ENCODE measurements at places on chromosomes 5 and 9. TPM values are rescaled to one million over a fixed set of nuclear protein-coding genes. Genes with fewer than 3 reads are reported as not detected.

GRCh38 chr5:116605310-116606070, 30.9 kb upstream of the SEMA6A start:
- DNase-seq, result no peak

Gene SLC38A9
- 20.0 TPM for total RNA-seq

DNA sequence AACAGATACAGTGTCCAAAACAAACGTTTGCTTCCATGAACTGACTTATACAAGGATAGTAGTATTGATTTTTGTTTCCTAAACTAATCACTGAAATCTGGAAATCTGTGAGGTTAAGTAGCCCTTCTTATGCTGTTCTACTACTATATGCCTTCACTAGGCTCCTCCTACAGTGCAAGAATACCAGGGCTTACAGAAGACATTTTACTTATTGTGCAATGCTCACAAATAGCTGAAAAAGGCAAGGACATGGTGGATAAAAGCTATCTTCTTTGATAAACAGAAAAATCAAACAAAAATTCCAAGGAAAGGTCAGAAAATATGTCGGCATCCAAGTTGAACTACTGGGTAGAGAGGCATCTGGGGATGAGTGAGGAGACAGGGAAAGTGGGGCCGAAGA, 61.9 kb downstream of the OXCT1 start:
- DNase-seq, result no peak

DNA sequence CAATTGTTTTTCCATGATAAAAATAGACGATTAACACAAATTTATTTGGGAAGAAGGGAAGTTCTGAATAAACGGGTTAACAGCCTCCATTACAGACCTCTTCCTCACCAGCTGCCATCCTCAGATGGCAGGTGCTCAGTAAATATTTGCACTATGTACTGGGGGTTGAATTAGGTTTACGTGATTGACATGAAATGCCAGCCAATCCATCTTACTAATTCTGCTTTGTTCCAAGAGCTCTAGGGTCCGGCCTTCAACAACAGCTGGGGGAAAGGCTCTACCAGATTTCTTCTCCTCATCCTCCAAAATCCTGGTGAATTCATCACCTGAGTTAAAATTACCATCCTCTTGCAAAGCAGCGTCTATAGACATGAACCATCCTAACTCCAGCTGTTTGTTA, 104.6 kb downstream of the MTX3 start:
- DNase-seq, result no peak

DNA sequence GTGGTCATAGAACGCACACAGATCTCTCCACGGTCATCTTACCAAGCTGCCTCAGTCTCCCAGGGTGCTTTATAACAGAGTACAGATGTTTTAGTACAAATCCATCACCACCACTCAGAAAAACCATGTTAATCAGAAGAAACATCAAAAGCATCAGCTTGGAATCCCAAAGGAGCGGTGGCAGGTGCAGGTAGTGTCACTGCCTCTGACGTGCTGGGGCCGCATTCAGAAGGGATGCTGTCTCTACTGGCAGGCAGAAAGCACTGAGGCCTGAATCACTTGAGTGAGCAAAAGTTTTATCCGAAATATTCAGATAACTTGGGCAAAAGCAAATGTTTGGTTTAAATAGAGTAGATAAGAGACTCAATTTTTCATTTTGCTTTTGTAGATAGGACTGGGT, 448.4 kb upstream of the ZNF608 start:
- no peak for DNase-seq

- no peak for DNase-seq
Observed at GRCh38 chr9:121309833-121310425, 42.0 kb downstream of the GSN start.

Gene RAB3C
- 8.7 TPM for total RNA-seq

Gene RAD1
- 5.3 TPM for total RNA-seq

- no peak for DNase-seq
Observed at GRCh38 chr9:72839085-72839484, 113.8 kb downstream of the ALDH1A1 start.

Gene GPR21
- total RNA-seq, result not detected

GRCh38 chr9:82722051-82722450, 340.9 kb downstream of the RASEF start:
- no peak for DNase-seq

DNA sequence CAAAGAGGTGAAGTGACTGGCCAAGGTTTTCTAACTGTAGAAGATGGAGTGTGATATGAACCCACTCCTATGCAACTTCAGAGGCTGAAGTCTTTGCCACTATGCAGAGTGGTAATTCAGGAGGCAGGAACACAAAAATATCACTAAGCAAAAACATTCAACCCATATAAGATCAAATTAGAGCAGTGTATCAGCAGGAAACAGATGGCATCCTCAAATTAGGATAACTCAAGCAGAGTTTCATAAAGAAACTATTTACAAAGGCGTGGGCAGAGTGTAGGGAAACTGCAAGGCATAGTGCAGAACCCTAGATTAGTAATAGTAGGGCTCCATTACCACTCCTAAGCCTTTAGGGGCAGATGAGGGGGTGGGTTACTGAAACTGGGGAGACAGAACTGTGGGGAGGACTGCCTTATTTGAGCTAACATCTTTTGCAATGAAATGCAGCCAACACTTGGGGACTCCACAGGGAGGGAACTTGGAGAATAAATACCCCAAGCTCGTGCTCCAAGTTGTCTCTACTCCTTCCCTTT, 72.2 kb downstream of the PTTG1 start:
- DNase-seq, result no peak
